Skin of body (tissue), 3 donors: ENCODE measurements at places on chromosomes 2 and 18.

- DNase-seq = no peak
Observed at GRCh38 chr2:74079522-74080341, 68.0 kb downstream of the BOLA3 start.

DNA sequence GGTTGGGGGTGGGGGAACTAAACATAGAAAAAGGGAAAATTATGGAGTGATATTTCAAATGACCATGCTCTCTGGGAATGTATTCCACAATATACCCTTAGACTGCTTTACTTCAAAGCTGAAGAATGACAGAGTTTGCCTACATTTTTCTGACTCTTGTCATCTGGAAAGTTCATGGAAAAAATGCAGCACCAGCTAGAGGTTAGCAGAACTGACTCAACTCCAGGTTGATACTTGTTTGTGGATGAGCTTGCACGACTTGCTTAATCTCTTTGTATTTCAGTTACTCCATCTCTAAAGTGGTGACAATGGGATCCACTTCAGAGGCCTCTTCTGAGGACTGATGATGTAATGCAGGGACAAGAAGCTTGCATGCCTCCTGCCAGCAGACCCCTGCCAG lies 824.0 kb upstream of the ID2 start:
- no peak for DNase-seq

DNA sequence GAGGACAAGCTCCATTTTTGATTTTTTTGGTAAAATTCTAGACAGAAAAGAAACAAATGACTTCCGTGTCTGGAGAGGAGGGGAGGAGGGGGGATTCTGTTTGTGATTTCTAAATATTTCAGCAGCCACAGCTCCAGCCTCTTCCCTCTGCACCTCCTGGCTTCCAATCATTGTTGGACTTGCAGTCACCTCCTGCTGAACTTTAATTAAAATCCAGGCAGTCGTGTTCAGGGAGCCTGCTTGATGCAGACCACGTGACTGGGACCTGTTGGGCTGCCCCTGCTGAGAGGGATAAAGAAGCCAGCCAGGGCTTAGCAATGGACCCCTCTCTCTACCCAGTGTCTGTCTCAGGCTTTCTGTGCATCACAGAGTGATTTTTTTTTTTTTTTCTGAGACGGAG lies 115.1 kb downstream of the SH3BP4 start:
- no peak for DNase-seq

DNA sequence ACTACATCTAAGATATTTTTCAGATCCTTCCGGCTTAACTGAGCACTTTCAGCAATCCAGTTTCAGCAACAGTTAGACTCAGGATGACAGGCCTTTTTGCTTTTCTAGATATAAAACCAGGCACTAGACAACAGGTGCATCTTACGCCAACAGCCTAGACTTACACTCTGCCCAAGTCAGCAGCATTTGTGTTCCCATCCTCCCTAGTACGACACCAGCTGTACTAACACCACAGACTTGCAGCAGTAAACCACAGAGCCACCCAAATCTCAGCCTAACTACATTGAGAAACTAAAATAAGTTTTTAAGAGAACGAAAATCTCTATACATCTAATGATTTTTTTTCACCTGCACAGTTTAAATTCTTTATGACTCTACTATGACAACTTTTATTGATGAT lies 89.9 kb upstream of the DNMT3A start:
- no peak for DNase-seq

- DNase-seq = peak; percentile 20
Observed at GRCh38 chr2:229419158-229419557, 148.1 kb upstream of the PID1 start.

DNA sequence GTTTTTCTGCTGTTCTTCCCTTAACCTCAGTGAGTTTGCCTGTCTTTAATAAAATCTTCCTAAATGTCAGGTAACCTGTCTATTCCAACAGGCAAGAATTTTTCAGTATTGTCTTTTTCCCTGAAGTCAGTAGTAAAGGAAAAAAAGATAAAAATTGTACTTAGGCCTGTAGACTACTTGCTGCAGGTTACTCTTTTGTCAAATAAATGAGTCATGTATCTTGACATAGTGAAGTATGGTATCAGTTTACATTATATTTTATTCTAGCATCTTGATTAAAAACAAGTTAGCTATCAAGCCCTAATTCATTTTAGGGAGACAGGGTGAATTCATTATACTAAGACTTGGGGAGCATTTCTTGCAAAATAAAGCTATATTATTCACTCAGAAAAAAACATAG lies 59.8 kb downstream of the ITGA4 start:
- DNase-seq = no peak

DNA sequence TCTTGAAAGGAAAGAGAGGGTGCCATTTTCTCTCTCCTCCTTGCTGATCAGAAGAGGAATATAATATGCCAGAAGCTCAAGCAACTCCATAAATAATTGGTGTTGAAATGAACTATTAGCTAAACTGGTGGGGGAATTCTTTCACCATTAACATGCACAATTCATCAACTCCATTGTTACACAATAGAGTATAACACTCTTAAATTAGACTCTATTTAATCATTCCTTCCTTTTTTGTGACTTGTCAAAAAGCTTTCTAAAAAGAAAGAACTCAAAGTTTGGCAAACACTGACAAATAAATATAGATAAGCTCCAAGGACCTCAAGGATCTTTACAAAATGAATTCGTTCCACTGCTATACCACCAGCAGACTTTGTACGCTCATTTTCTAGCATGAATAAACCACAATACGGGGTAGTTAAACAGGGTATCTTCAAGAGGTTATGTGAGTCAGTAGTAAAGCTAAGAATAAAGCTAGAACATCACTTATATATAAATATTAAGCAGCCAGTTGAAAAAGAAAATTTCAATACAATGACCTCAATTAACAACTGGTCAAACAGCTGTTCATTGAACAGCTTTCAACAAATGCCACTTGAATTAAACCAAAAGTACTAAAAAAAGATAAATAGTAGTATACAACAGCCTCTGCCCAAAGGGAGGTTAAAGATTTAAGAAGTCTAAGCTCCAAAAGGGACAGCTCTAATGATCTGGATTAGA lies 6.4 kb downstream of the TRAK2 start:
- no peak for DNase-seq

DNA sequence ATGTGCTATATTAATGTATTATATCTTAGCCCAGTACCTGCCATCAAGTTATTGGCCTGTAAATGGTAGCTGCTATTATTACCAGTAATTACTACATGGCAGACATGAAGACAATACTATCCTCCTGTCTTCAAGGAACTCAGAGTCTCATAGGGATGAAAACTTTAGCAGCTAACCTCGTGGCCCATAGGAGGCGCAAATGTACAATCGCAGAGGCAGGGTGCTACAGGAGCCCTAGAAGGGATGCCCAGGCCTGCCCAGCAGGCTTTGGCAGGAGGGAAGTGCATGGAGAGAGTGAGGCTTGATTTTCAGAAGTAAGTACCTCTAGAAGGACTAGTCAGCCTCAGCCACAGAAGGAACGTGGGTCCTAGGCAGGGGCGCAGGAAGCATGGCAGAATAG lies 44.7 kb upstream of the KIDINS220 start:
- no peak for DNase-seq

GRCh38 chr2:149038442-149039212 lies at the start of gene LYPD6B:
LYPD6B (plus strand) TSS chr2:149038699; CDS start chr2:149130949, 92,250 bp downstream.
- DNase-seq = no peak

- no peak for DNase-seq
Observed at GRCh38 chr2:78592491-78592890, 433.0 kb upstream of the REG3G start.

GRCh38 chr2:10912076-10912731 lies 470 bp downstream of the KCNF1 start:
- no peak for DNase-seq

GRCh38 chr2:50551018-50551726 lies 480.8 kb downstream of the NRXN1 start:
- no peak for DNase-seq

- DNase-seq = no peak
Observed at GRCh38 chr2:74744731-74745515, 89.0 kb upstream of the HK2 start.

DNA sequence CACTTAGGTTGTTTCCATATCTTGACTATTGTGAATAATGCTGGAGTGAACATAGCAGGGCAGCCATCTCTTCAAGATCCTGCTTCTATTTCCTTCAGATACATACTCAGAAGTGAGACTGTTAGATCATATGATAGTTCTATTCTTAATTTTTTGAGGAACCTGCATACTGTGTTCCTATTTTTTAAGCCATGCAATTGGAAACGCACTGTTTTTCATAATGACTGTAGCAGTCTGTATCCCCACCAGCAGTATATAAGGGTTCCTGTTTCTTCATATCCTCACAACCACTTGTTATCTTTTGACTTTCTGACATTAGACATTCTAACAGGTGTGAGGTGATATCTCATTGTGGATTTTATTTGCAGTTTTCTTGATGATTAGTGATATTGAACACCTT lies 15.5 kb downstream of the NEURL3 start:
- no peak for DNase-seq

- DNase-seq = no peak
Observed at GRCh38 chr2:33726415-33726814, 127.3 kb upstream of the FAM98A start.

DNA sequence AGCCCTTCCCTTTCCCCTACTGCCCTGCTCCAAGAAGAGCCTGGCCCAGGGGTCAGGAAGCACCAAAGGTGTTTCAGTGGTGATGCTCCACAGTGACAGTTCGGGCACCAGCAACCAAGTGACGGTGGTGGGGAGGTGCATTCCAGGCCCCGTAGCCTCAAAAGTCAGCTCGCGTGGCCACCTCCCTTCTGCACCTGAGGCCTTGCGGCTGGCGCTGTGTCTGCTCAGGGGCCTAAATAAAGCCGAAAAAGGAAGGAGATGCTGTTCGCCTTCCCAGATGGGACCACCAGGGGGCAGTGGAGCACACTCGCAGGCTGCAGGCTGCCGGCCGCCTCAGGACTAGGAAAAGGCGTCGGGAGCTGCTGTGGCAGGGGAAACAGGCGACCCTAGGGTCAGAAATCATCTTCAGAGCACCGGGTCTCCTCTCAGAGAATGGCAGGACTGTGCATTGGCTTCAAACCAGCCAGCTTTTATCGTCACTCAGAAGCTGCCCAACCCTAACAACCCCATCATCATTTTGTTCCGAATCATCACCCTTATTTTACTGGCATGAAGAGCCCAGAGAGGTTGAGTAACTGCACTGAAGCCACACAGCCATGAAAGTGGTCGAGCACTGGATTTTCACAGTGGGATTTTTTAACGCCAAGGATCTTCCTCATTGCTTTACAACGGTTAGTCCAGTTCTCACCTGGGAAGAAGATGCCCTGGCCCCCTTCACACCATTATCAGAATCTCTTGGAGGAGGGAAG lies 213.0 kb upstream of the CELF4 start:
- peak; percentile 1 for DNase-seq

- DNase-seq = no peak
Observed at GRCh38 chr2:212337486-212338343, 200.9 kb downstream of the ERBB4 start.

- peak; percentile 22 for DNase-seq
Observed at GRCh38 chr2:46770622-46771021, 145.0 kb downstream of the MCFD2 start.

DNA sequence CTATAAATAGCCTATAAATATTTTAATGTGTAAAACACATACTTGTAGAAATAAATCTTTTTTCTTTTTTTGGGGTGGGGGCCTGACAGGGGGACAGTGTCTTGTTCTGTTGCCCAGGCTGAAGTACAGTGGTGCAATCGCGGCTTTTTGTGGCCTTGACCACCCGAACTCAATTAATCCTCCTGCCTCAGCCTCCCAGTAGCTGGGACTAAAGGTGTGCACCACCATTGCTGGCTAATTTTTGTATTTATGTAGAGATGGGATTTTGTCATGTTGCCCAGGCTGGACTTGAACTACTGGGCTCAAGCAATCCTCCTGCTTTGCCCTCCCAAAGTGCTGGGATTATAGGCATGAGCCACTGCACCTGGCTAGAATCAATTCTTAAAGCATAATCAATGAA lies 37.6 kb downstream of the NPC1 start:
- no peak for DNase-seq

- DNase-seq = peak; percentile 91
Observed at GRCh38 chr2:46812361-46813019, 103.1 kb downstream of the MCFD2 start.

DNA sequence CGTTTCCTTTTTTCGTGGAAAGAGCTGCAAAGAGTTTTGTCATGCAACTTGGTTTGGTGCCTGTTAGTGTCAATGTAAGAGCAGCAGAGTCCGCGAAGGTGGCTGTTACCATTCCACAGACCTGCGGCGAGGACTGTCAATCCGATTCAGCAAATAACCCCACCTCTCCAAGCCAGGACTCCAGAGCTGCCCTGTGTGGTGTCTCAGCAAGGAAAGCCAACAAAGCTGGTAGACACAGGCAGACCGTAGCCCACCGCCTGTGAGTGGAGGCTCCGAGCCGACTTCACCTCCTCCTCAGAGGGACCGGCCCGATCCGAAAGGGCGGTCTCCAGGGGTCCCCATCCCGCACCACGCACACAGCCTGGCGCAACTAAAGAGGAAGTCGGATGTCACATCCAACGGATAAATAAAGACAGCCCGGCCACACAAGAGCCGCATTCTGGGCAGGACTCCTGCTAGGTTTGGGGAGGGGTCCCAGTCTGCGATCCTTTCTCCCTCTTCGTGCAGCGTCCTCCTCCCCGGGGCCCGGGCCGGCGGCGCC lies 819 bp downstream of the ANKRD44 start:
- DNase-seq = no peak

GRCh38 chr2:183029219-183029618 lies 9.0 kb downstream of the NCKAP1 start:
- no peak for DNase-seq

DNA sequence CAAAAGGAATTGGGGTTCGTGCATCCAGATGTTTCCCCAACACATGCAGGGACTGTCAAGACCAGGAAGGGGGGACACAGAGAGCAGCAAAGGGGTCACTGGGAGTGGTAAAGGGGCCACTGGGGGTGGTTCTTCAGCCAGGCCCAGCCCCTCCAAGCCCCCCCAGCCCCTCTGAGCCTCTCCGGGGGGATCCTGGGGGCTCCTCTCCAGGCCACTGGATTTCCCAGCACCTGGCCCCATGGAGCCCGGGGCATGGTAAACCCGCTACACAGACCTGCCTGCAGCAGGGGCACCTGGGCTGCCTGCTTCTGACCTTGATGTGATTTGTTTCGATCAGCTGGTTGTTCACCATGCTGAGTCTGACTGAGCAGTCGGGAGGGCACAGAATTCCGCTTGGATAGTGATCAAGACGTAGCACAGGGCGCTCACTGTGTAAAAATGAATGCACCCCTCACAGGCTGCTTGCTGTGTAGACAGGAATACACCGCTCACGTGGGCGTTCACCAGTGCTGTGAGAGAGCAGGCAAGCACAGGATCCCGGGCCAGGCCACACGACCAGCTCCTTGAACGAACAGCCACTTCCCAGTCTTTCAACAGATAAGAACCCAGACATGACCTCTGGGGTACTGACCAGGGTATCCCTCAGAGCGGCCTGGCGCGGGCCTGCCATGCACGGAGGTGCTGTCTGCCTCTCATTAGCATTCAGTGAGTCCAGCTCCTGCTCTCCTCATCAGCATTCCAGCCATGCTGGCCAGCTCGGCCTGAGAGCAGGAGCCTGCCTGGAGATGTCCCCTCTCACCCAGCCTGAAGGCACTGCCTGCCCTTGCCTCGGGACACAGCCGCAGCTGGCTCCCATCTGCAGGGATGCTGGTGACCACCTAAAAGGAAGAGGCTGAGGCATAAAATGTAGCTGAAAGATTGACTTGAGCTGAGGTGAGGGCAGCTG lies 73.3 kb upstream of the OTOS start:
- no peak for DNase-seq
